ENCODE measurements at places on chromosomes 2 and 18. TPM values are rescaled to one million over a fixed set of nuclear protein-coding genes. Genes with fewer than 3 reads are reported as not detected.

ATP6V1B1 gene
- 7.1 TPM for total RNA-seq

WDR35 gene
- 8.0 TPM for total RNA-seq

SIX3 gene
- not detected for total RNA-seq

ABCG5 gene
- total RNA-seq = not detected

ASB18 gene
- not detected for total RNA-seq

ANTXR1 gene
- 31.2 TPM for total RNA-seq

REG3A gene
- total RNA-seq = not detected

NEDD4L gene
- 36.1 TPM for total RNA-seq

NEU4 gene
- 0.79 TPM for total RNA-seq

MRPS9 gene
- total RNA-seq = 13.7 TPM

RBKS gene
- total RNA-seq = 4.1 TPM

POTEC gene
- not detected for total RNA-seq

UGT1A3 gene
- total RNA-seq = not detected

PRKAG3 gene
- total RNA-seq = not detected

SYT4 gene
- not detected for total RNA-seq

HOXD12 gene
- not detected for total RNA-seq

CPO gene
- total RNA-seq = not detected

CLEC4F gene
- total RNA-seq = 2.7 TPM

RGPD3 gene
- 1.1 TPM for total RNA-seq

SIX2 gene
- total RNA-seq = 13.7 TPM

ICOS gene
- total RNA-seq = 0.75 TPM

TACR1 gene
- total RNA-seq = 6.7 TPM

ZDBF2 gene
- 11.5 TPM for total RNA-seq

CNTNAP5 gene
- not detected for total RNA-seq
